ENCODE measurements at places on chromosomes 2 and 18. TPM values are rescaled to one million over a fixed set of nuclear protein-coding genes. Genes with fewer than 3 reads are reported as not detected.

Gene CCNYL1
- 6.3 TPM for total RNA-seq

Gene KIAA1328
- total RNA-seq, result 16.2 TPM

Gene AOX1
- total RNA-seq, result 2.1 TPM

Gene TWIST2
- 6.8 TPM for total RNA-seq

Gene RGPD4
- total RNA-seq, result not detected

Gene CD207
- under 0.01 TPM for total RNA-seq
